ENCODE measurements at places on chromosomes 13 and 19. TPM values are rescaled to one million over a fixed set of nuclear protein-coding genes. Genes with fewer than 3 reads are reported as not detected.

Gene CEACAM7
- total RNA-seq, result not detected

Gene URAD
- not detected for total RNA-seq

Gene RABAC1
- total RNA-seq, result 165 TPM

Gene ZNF763
- under 0.01 TPM for total RNA-seq

Gene ZNF112
- 7.8 TPM for total RNA-seq

Gene TMPRSS9
- not detected for total RNA-seq

Gene FGF22
- total RNA-seq, result not detected

Gene ATXN8OS
- total RNA-seq, result not detected

Gene WDR88
- not detected for total RNA-seq

Gene MCEMP1
- not detected for total RNA-seq

Gene ASF1B
- total RNA-seq, result 17.9 TPM

Gene RUBCNL
- not detected for total RNA-seq

Gene SIGLEC8
- total RNA-seq, result not detected

Gene SOX1
- total RNA-seq, result not detected

Gene S1PR4
- 2.3 TPM for total RNA-seq

Gene CACNG7
- 0.15 TPM for total RNA-seq

Gene RASAL3
- 2.9 TPM for total RNA-seq

Gene PTPRS
- 20.5 TPM for total RNA-seq

Gene KLK10
- total RNA-seq, result not detected

Gene DCT
- total RNA-seq, result not detected

Gene HAUS8
- total RNA-seq, result 4.9 TPM

Gene SLC7A9
- total RNA-seq, result not detected

Gene LMTK3
- 0.61 TPM for total RNA-seq

Gene PLIN4
- total RNA-seq, result not detected

Gene FLT1
- total RNA-seq, result 328 TPM

Gene KIRREL2
- total RNA-seq, result 0.15 TPM

Gene EDNRB
- under 0.01 TPM for total RNA-seq

Gene CEACAM21
- total RNA-seq, result 0.32 TPM

Gene KLK2
- total RNA-seq, result not detected

Gene IGFL2
- total RNA-seq, result not detected

Gene CCDC70
- total RNA-seq, result not detected

Gene TRPC4
- total RNA-seq, result 0.32 TPM

Gene ZNF816
- total RNA-seq, result 16.4 TPM

Gene CABP5
- not detected for total RNA-seq

Gene KLK6
- total RNA-seq, result not detected

Gene TRMT1
- 40.6 TPM for total RNA-seq

Gene IFNL1
- not detected for total RNA-seq

Gene NLRP9
- not detected for total RNA-seq

Gene U2AF2
- total RNA-seq, result 143 TPM

Gene ONECUT3
- not detected for total RNA-seq

Gene RGL3
- total RNA-seq, result 2.1 TPM

Gene DNAAF3
- total RNA-seq, result 0.76 TPM

Gene SRRM5
- total RNA-seq, result not detected

Gene CRLF1
- not detected for total RNA-seq

Gene CATSPERD
- total RNA-seq, result not detected

Gene ZNF329
- total RNA-seq, result 8.4 TPM

Gene CLDND2
- not detected for total RNA-seq

Gene HIPK4
- under 0.01 TPM for total RNA-seq
